GM12892 (cell line): ENCODE measurements at places on chromosomes 2 and 18.

DNA sequence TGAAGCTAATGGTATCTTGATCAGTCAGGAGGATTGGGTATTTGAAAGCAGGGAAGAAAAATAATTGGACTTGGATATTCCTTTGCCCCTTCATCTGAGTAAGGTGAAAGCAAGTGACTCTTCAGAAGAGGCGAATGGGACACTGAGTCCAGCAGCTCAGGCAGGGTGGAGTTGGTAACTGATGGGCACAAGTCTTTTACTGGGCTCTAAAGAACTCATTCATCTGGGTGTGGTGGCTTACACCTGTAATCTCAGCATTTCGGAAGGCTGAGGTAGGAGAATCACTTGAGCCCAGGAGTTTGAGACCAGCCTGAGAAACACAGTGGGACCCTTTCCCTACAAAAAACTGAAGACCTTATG is 11.2 kb downstream of the CFLAR start:
- DNase-seq = no peak

- no peak for DNase-seq
These were observed 93.4 kb downstream of the DGKD start for GRCh38 chr2:233447506-233448219.

GRCh38 chr2:8570637-8571036 is 111.2 kb upstream of the ID2 start:
- no peak for DNase-seq

- no peak for DNase-seq
These were observed 1311.7 kb upstream of the SLC39A10 start for GRCh38 chr2:194345347-194345746.

- no peak for DNase-seq
These were observed 27.3 kb upstream of the NTSR2 start for GRCh38 chr2:11697103-11697871.
